ENCODE measurements at places on chromosomes 5 and 9. TPM values are rescaled to one million over a fixed set of nuclear protein-coding genes. Genes with fewer than 3 reads are reported as not detected.

- DNase-seq, result no peak
Observed at GRCh38 chr9:111870774-111871498, 25.7 kb upstream of the UGCG start.

DNA sequence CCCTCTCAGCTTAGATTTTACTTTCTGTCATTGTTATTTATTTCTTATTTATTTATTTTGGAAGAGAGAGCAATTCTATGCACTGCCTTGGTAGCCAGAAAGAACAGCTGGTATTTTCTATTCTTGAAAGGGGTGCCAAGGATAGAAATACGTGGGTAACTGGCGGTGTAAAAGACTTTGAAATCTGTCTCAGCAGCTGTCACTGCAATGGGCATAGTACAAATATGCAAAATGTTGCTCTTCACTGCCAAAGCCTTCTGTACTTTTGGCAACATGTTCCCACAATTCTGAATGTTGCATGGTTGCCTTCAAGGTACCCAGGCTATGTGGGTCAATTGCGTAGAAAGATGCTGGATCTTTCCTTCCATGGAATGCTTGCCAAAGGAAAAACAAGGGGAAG, 230.2 kb upstream of the EDIL3 start:
- DNase-seq, result no peak

GRCh38 chr5:179243333-179243732, 101.9 kb downstream of the ADAMTS2 start:
- DNase-seq, result peak; percentile 81

DNA sequence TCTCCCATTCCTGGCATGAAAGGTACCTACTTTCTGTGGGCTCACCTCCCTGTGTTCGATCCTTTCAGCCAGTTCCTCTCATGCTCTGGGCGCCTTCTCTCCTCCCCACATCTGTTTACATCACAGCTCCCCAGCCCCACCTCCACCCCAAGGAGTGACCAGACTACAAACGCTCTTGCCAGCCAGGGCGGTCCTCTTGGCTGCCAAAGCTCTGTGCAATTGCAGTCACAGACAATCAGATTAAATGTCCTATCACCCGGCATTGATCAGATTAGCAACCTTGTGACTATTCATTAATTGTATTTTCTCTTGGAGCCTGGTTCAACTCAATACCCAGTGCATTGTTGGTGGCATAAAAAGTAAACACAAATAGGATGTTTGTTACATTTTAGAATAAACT, 211.2 kb upstream of the TBCA start:
- no peak for DNase-seq

DNA sequence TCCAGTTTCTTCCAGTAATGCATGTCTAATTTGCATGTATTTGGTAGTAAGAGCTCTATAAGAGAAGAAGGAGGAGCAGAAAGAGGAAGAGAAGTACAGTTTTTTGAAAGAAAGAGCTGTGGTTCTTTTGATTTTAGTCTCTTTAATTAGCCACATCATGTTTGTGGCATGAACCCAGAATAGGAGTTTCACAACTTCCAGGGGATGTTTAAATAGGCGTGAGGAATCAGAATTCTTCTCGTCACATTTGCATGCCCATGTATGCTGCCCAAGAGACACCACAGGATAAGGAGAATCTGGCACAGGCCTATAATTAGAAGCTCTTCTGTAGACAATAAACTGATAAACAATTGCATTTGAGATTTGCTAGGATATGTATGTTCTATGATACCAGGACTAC, 78.7 kb downstream of the GAS1 start:
- peak; percentile 47 for DNase-seq

GRCh38 chr9:35937227-35937626, 20.7 kb downstream of the OR2S2 start:
- DNase-seq, result no peak

GRCh38 chr5:81989204-81989603, 17.4 kb downstream of the ATG10 start:
- no peak for DNase-seq

- DNase-seq, result no peak
Observed at GRCh38 chr5:132759114-132760048, 12.2 kb downstream of the CCNI2 start.

GRCh38 chr5:99060306-99061261, 131.8 kb upstream of the CHD1 start:
- DNase-seq, result peak; percentile 78

GRCh38 chr9:75739884-75740611, 150.4 kb upstream of the PCSK5 start:
- DNase-seq, result no peak

- DNase-seq, result no peak
Observed at GRCh38 chr9:17509701-17510100, 69.2 kb upstream of the SH3GL2 start.

GRCh38 chr5:93360436-93361088, 220.5 kb downstream of the NR2F1-AS1 start:
- no peak for DNase-seq

DNA sequence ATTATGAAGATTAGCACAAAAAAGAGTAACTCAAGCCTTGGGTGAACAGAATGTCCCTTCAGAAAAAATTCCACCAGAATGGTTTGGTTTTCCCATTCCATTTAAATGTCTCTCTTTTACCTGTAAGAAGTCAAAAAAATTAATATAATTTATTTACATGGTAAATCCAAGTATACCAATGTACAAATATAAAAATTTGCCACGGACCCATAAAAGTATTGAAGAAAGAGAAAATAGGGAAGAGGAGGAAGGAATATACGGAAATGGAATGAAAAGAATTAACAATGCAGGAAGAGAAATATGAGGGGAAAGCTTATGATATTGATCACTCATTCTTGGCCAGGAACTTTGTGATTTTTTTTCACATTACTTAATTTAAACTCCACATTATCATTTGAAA, at the start of gene OR13C9:
Gene OR13C9 (minus strand): TSS at position 101 of the 400 bp plus-strand sequence. CDS start 0 bp downstream, at position 101.
- no peak for DNase-seq

- DNase-seq, result no peak
Observed at GRCh38 chr5:10825897-10826644, 65.0 kb upstream of the DAP start.

DNA sequence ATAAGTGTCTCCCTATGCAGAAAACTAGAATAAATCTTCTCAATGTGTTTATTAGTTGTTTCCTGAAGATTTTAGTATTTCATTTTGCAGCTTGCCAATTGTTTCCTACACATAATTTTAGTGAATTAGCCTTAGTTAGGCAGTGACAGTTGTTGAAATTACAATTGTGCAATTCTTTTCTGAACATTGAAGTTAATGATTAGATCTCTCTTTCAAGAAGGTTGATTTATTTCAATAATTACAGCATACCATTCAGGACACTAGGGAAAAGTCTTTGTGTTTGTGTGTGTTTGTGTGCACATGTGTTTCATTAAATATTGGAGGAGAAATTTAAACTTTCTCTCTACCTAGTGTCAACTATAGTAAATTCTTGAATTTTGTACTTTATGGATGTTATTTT, 199.6 kb upstream of the MPDZ start:
- no peak for DNase-seq

- no peak for DNase-seq
Observed at GRCh38 chr9:69944816-69945215, 98.8 kb upstream of the MAMDC2 start.

AGXT2 gene
- total RNA-seq, result not detected

FGF10 gene
- total RNA-seq, result 60.0 TPM

AQP7 gene
- 3.8 TPM for total RNA-seq

PCDHGA9 gene
- total RNA-seq, result 1.8 TPM

NTRK2 gene
- 2.5 TPM for total RNA-seq

STKLD1 gene
- total RNA-seq, result 2.0 TPM

FNBP1 gene
- total RNA-seq, result 37.9 TPM

All from cardiac muscle cell (in vitro differentiated cells and primary cell).